ENCODE measurements at places on chromosomes 12 and 14.

GRCh38 chr12:44317651-44318126 is 481.8 kb downstream of the TMEM117 start:
- DNase-seq: peak; percentile 17

DNA sequence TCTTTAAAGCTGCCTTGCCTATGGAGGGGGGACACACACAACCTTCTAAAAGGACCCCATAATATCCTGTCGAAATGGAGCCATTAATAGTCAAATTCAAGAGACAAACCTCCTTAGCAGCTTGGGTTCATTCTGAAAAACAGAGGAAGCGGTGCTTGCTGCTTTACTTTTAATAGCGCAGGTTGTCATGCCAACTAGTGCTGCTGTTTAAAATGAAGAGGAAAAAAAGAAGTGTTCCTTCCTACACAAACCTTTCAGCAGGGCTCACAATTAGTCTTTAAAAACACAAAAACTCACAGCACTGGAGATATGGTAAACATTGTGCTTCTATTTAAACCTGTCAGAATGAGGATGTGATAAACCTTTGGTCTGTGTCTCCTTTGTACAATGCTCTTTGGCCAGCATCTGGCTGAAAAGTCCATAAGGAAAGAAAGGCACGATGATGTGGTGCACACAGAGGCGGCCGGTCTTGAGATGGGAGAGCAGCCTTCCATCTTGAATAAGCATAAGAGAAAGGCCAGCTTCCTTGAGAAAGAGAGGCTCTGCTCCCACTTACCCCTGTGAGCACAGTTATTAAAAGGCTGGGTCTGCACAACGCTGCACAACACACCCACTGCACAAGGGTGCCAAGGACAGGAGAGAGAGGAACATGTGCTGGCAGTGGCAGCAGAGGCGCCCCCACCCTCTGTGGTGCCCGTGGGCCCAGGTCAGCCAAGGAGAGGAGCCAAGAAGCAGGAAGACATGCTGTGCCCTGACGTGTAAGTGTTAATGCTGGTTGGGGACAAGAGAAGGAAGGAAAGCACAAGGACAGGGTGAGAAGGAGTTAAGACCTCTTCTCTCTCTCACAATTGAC is 144.6 kb downstream of the TTC7B start:
- DNase-seq: no peak

DNA sequence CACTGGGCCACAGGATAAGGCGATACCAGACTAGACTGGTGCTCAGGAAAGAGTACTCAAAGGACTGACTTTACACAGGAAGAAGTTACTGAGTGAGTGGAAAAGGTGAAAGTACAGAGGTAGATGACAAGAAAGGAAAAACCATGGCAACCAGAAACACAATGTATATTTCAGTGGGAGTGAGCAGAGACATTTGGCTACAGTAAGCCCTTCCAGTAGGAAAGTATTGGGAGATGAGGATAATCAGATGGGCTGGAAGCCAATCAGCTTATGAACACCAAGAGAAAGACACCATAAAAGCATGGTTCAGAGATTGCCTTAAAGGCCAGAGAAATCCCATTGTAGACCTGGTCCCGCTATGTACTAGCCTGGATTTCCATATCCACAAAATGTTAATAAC is 51.6 kb downstream of the TMTC1 start:
- peak; percentile 35 for DNase-seq

- DNase-seq: no peak
Measured at GRCh38 chr14:64440494-64440893, 24.8 kb upstream of the AKAP5 start.

GRCh38 chr12:66829660-66830325 is 150.9 kb upstream of the GRIP1 start:
- DNase-seq: no peak

DNA sequence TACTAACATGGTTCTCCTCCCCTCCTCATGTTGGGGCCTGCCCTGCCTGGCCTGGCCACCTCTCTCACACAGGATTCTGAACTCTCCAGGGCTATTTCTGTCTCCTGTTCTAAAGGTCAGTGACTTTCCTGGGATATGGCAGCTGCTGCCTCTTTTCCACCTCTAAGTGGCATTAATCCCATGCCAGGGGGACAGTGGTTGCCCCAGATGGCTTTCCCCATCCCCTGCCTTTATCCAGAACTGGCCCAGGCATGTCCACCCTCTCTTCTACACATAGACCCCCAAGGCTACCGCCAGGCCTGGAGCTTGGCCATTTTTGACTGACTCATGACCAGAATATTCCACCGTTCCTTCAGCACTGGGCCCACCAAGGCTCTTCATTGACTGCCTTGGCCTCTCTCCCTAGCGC is 90.4 kb downstream of the IRF2BPL start:
- peak; percentile 60 for DNase-seq

DNA sequence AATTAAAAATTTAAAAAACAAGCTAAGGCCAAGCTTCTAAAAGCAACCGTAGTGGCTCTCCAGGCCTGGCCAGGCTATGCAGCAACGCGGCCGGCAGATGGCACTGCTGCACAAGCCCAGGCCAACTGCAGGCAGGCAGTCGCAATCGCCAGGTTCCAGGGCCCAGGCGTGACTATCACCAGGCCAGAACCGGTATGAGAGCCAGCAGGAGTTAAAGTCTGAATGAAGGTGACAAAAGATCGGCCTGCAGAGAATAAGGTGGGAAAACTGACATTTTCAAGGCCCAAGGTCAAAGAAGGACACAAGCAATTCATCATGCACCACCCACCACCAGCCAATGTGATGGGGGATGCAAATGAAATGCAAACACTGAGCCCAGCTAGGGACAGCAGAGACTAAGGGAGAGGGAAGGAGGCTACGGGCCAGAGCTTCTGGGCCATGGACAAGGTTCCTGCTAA is 43.6 kb upstream of the ANO2 start:
- peak; percentile 69 for DNase-seq

GRCh38 chr14:104981699-104982541 is 3.7 kb upstream of the CLBA1 start:
- no peak for DNase-seq

DNA sequence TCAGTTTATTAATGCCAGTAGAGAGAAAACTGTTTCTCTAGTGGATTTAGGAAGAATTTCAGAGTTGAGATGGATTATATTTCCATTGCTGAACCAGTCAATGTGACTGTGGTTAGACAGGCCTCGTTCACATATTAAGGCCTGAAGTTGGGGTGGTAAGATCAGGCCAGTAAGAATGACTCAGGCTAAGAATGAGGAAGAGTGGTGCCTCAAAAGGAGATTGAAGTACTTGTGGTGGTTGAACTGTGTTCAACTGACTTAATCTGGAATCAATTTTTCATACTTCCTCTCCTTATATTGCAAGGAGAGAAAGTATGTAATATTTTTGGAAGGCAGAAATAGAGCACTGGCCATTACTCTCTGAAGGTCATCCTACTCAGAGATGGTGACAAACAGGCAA is 37.8 kb upstream of the ATF7IP start:
- no peak for DNase-seq

- peak; percentile 66 for DNase-seq
Measured at GRCh38 chr12:76586764-76587395, 27.3 kb upstream of the OSBPL8 start.

DNA sequence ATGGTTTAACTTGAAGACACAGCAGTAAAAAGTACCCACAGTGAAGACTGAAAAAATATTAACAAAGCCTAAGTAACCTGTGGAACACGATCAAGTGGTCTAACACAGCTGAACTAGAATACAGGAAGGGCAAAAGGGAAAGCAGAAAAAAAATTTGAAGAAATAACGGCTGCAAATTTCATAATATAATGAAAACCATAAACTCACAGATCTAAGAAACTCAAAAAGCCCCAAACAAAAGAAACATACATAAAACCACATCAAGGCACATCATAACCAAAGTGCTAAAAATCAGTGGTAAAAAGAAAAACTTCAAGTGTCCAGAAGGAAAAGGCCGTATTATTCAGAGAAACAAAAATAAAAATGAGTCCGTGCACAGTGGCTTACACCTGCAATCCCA is 30.9 kb downstream of the SPPL3 start:
- no peak for DNase-seq

DNA sequence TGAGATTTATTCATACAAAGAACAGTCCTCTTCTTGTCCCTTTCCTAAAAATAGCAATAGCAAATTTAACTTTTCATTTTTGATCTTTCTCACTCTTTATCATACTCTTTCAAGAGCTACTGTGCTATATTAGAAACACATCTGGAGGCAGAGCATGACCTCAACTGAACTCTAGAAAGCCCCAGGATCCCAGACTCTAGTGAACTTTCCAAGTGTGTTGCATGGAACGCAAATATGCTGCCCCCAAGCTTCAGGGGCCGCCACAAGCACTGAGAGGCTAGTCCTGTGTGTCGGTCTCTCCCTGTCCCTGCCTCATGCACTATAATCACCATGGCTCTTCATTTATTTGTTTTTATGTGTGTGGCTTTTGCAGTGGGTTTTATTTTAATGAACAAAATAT is 38.7 kb upstream of the ZNF641 start:
- DNase-seq: no peak

- no peak for DNase-seq
Measured at GRCh38 chr14:22231018-22231417, 358.0 kb downstream of the DAD1 start.

- DNase-seq: peak; percentile 35
Measured at GRCh38 chr12:14577344-14577743, 9.7 kb upstream of the PLBD1 start.
